NCI-H460 (cell line): ENCODE measurements at places on chromosomes 5 and 9.

DNA sequence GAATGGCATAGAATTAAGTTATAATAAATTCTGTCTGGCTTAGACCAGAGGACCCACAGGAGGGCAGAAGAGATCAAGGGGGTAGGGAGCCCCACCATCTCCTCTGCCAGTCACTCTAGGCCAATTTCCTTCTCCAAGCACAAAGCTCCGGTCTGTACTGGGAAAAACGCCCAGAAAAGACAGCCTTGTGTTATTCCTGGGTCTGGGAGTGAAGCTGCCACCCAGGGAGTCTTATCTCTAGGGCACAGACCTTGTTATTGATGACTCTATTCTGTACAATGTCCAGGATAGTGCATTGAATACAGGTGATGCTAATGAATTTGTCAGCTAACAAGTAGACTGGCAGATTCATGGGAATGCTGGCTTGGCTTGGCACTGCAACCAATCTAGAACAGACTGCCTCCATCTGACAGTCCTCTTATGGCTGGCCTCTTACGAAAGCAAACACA lies 60.7 kb downstream of the MED27 start:
- no peak for DNase-seq

DNA sequence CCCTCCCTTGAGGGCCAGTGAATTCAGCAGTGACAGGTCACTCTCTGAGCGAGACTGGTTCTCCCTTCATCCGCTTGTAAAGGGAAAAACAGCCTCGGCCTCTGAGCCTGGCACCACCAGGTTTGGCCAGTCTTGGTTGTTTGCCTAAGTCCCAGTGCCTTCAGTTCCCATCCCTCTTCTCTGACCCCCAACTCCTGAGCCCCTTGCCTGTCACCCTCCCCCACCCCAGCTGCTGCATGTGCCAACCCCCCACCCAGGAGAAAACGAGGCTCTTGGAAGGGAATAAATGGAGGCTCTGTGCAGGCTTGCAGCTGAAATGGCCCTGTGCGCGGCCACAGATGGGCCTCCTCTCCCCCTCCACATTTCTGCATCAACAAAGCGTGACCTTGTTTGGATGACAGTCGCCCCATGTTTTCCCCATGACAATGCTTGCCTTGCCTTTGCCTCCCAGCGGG lies 3.1 kb downstream of the URM1 start:
- DNase-seq: no peak

GRCh38 chr9:90029996-90030395 lies 425.2 kb downstream of the GADD45G start:
- DNase-seq: no peak

GRCh38 chr5:142736247-142736632 lies 33.9 kb upstream of the ARHGAP26 start:
- DNase-seq: no peak

- no peak for DNase-seq
These were observed 14.6 kb downstream of the CPEB4 start for GRCh38 chr5:173902743-173903142.

- no peak for DNase-seq
These were observed 144.3 kb downstream of the MUSK start for GRCh38 chr9:110812886-110813285.

GRCh38 chr5:157548513-157549282 lies 26.9 kb downstream of the ADAM19 start:
- DNase-seq: no peak

DNA sequence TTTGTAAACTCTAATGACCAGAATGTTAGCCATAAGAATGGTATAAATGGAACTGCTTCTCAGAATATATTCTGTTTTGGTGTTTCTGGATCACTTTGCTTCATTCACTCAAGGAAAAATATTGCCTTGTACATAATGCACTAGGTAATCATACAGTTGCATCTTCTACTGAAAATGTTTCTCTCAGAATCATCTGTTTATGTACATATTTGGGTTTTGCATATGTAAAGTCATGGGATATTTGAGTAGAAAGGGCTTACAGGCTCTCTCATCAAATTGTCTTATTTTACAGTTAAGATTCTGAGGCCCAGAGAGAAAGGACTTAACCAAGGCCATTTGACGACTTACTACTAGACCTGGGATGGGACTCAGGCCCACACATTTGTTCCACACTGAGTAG lies 97.8 kb upstream of the PALM2AKAP2 start:
- no peak for DNase-seq

DNA sequence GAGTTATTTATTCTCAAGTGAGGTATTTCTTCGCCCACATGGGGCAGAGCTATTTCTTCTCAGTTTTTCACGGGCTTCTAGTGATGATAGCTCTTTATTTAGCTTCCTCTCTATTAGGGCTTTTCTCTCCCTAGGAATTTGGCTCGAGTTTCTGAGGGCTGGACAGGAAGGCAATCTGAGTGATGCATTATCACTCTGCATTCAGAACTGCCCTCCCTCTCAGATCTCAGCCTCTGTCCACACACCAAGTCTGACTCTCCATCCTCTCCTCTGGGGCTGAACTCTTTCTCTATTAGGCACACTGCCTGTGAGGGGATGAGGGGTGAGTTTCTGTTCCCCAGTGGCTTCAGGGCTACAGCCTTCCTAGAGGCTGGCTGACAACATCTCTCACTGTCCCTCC lies 14.9 kb upstream of the SCAMP1 start:
- no peak for DNase-seq

GRCh38 chr5:119470851-119471451 lies 18.7 kb downstream of the HSD17B4 start:
- DNase-seq: peak; percentile 25

DNA sequence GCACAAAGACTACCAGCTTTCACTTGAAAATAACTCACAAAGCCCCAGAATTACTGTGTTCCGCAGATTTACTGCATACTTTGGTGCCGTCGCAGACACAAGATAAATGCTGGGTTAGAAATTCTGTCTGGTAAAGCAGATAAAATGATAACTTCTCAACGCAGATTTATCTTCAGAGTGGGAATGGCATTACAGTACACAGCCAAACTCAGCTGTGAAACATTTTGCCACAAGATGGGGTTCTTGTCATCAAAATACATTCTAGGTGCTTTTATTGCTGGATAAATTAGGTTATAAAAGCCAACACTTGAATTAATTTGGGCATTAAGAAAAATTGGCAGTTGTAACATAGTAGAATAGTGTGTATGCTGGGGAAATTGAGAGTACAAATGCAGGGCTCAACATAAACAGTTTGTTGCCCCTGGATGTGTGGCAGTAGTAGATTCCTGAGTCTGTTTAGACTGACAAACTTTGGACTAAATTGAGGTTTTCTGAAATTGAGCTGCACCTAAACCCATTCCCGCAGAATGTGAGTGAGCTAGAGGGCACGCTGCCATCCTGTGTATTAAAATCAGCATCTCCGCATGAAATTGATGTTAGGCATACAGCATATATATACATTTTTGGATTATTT lies 61.1 kb downstream of the LMNB1 start:
- DNase-seq: no peak

GRCh38 chr5:80141681-80142080 lies 106.5 kb downstream of the THBS4 start:
- no peak for DNase-seq

GRCh38 chr9:28134446-28134976 lies 561.2 kb upstream of the C9orf72 start:
- DNase-seq: no peak

DNA sequence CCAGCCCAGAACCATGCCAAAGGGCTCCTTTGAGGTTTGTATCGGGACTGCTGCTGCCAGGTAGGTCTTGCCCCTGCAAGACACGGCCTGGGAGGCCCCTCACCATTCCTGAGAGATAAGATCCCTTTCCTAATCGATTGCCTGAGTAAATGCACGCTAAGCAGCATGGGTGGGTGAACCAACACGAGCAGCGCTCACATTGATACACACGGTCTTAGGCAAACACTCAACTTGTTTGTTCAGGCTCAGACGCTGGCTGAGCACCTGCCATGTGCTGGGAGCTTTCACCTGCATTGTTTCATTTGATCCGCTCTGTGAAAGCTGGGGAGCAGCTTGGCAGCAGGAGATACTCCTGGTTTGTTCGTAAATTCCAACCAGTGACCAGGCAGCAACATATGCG lies 76.9 kb upstream of the NEURL1B start:
- no peak for DNase-seq

DNA sequence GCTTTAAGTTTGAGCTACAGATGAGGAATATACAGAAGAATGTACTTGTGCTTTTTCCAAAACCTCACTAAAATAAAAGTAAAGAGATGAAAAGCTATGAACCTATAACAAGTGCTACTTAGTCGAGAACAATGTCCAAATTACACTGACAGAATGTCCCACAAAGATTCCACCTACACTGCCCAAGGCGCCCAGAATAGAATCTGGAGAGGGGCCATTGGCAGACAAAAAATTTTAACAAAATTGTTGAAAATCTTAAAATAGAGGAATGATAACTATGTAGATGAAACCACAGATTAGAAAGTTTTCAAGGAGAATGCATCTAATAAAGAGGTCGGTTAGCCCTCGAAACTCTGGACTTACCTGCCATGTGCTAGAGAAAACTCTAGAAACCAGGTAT lies 235.3 kb downstream of the CETN3 start:
- DNase-seq: no peak

- no peak for DNase-seq
These were observed 1.2 kb upstream of the VPS13A start for GRCh38 chr9:77176106-77176505.

DNA sequence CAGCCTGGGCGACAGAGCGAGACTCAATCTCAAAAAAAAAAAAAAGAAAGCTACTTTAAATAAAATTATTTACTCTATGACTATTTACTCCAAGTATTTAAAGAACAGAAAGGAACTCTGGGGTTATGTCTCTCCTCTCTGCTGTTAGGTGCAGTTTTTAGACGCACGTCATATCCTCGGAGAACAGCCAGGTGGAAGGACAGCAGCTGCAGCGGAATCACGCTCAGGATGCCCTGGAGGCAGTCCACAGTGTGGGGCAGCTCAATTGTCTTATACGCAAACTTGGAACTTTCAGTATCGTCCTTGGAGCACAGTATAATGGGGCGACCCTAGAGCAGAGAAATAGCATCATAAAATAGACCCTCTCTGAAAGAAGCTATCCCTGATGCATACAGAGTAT lies 10.4 kb upstream of the MAPK9 start:
- no peak for DNase-seq

GRCh38 chr5:81303563-81303962 lies 2.2 kb downstream of the ZCCHC9 start:
- peak; percentile 29 for DNase-seq

DNA sequence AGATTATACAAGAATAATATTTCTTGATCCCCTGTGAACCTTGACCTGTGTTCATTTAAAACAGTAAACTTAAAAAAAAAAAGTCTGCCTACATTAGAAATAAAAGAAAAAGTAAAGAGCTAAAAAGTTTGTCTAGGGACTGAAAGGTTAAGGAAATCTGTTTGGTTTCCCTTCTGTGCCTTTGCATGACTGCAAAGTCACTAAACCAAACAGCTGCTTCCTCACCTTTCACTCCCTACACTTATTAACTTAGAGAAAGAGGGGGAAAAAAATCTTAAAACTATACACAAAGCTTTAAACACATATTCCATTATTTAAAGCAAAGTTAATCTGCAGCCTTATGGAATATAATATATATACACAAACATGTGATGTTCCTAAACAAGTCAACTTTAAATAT lies 65.1 kb downstream of the ZFR start:
- DNase-seq: no peak

- DNase-seq: no peak
These were observed 31.3 kb downstream of the FGF1 start for GRCh38 chr5:142654578-142655058.

DNA sequence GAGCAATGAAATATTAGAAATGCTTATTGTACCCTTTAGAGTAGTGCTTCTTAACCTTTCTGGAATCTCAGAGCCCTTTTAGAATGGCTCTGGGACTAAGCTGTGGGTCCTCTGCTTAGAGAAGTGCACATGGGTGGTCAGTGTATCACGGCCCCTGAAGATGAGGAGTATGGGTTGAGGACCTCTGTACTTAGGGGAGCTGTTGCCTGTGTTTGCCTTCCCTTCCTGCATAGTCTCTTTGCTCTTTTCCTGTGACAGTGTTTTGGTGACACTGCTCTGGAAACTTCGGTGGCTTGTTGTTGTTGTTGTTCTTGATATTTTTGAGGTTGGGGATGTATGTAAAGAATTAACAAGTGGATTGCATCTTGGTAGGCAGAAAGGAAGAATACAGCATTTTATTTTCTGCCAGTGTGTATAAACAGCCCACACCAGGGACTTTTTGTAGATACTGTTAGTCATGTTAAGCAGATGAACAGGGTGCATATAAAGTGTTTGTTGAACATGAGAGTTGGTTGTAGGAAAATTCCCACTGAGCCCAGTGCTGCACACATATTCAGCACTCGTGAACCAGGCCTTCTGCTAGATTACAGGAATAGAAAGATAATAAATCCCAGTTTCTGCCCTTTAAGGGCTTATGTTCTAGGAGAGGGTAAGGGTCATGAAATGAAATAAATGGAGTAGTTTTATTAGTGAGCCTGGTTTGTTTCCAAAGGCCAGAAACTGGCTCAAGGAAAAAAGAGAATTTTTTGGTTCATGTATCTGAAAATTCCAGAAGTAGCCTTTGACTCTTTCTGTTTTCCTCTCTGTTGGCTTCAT lies 199.7 kb downstream of the ARHGAP26 start:
- DNase-seq: no peak

- DNase-seq: no peak
These were observed 165.3 kb downstream of the KDM4C start for GRCh38 chr9:6923086-6923485.

DNA sequence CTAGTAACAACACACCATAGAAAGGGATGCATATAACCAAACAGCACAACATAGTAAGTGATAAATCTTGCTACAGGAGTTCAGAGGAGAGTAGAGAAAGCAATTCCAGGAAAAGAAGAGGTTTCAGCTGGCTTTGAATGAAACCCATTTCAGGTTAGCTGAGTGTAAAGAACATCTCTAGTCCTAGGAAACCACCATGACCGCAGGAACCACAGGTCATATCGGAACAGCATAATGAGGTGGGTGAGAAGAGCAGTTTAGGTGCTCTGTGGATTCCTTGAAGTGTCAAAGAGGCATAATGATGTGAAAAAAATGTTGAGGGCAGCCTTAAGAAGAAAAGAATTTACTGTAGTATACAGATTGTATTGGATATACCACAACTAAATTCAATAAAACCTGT lies 507.5 kb downstream of the MTRR start:
- DNase-seq: no peak

DNA sequence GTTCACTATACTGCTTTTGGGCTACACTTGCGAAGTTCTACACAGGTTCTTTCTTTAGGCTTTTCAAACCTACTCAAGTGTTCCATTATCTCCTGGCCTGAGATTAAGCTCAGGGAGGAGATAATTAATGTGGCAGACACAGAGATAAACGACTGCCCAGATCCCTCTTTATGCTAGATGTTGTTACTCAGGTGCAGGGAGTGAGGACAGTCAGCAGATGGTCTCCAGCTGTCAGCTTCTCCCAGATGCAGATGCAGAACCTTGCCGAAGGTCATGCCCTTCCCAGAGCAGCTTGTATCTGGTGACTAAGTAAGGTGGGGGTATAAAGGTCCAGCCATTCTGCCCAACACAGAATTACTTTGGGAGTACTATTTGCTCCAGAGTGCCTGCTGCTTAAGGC lies 166.2 kb downstream of the ZNF462 start:
- DNase-seq: no peak

GRCh38 chr5:42252306-42252705 lies 170.9 kb upstream of the GHR start:
- DNase-seq: no peak
